ENCODE measurements at places on chromosomes 7 and 10.

DNA sequence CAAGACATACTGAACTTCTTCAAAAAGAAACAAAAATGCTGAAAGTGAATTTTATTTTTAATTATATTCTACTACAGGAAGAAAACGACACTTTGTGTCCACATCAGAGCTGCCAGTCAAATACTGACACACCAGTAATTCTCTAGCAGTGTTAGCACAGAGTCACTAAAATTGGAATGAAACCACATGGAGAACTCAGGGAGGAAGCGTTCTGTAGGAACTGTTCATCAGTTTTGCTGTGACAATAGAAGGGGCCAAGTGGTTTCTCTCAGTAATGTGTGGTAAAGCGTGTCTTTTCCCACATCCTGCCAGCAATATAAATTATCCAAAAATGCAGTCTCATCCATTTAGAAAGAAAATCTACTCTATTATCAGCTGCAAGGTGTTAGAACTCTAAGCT lies 683.3 kb downstream of the GRM8 start:
- no peak for DNase-seq

DNA sequence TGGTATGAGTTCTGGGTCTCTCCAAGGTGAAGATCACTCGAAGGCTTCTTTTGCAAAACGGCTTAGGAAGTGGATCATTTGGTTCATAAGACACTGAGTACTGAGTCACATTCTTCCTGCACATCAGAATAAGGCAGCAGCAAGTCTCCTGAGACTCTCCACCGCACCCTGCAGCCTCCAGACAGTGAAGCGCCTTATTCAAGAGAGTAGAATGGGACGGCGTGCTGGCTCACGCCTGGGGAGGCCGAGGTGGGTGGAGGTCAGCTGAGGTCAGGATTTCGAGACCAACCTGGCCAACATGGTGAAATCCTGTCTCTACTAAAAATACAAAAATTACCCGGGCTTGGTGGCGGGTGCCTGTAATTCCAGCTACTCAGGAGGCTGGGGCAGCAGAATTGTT lies 70.3 kb downstream of the C10orf143 start:
- no peak for DNase-seq

DNA sequence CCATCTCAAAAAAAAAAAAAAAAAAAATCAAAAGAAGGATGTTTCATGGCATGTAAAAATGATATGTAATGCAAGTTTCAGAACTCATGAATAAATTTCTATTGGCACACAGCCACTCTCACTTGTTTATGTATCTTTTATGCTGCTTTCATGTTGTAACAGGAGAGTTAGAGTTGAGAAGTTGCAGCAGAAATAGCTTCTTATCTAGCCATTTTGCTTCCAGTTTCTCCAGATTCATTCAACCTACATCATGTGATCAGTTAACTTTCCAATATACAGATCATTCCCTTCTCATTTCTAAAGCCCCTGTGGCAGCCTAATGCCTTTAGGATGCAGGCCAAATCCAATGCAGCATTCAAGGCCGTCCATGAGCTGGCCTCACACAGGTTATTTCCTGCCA lies 30.4 kb downstream of the ZNF786 start:
- no peak for DNase-seq

GRCh38 chr7:46459942-46460341 lies 538.9 kb upstream of the IGFBP3 start:
- DNase-seq, result no peak

GRCh38 chr10:125773687-125774543 lies 1.7 kb downstream of the MMP21 start:
- DNase-seq, result no peak

DNA sequence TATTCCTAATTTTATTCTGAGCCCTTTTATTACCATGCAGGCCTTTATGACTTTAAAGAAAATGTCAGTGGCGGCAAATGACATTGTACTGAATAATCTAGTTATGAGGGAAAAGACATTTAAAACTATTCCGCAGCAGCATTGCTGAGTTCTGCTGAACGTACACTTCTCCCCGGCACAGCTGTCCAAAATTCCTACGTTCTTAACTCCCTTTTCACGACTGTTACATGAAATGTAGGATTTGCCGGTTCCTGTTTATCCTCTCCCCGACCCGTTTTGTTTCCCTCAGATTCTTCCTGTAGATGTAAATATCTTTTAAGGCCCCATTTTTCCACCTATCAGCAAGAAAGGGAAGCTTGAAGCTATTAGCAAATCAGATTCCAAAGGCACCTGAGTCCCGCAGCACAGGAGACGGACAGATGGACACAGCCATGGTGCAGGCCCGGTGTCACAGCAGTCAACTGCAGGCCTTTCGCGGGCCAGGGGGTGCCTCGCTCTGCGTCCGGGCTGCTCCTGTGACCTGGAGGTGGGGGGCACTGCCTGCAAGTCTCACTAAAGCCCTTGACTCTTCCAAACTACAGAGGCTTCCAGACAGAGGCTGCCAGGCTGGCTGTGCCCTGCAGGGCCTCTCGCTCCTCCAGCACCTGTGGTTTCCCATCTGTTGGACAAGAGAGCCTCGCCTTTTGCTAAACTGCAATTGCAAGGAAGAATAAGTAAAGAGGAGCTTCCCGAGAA lies 485.0 kb upstream of the MGMT start:
- DNase-seq, result no peak

GRCh38 chr10:7915923-7916536 lies 97.7 kb downstream of the TAF3 start:
- DNase-seq, result no peak

- DNase-seq, result no peak
Measured at GRCh38 chr10:110382695-110383094, 78.0 kb upstream of the SMNDC1 start.

GRCh38 chr7:15643000-15643705 lies 43.3 kb downstream of the MEOX2 start:
- DNase-seq, result no peak

DNA sequence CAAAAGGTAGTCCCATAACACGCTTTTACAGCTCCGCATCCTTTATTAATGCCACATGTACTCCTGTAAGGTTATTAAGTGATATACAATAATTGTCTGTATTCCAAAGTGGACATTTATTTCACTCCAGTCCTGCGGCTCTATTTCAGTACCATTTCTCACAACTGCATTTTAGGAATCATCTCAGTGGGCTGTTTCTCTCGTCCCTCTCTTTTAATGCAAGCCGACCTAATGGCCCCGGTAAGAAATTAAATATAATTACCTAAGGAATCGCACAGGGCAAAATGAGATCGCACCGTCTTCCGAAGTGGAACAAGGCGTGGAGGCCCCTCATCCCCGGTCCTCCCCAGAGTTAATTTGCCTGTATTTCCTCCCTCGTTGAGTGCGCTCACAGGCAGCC lies 216.5 kb downstream of the RAB11FIP2 start:
- no peak for DNase-seq

GRCh38 chr7:130133029-130133782 lies 62.9 kb downstream of the KLHDC10 start:
- peak; percentile 52 for DNase-seq

DNA sequence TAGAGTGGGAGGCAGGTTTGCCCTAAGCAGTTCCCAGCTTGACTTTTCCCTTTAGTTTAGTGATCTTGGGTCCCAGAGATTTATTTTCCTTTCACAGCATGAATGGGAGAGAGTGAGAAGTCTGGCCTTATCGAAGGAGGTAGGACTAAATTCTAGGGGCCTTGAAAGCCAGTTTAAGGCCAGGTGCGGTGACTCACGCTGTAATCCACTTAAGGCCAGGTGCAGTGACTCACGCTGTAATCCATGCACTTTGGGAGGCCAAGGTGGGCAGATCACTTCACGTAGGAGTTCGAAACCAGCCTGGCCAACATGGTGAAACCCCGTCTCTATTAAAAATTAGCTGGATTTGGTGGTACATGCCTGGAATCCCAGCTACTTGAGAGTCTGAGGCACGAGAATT lies 392.2 kb downstream of the ACTR3B start:
- DNase-seq, result no peak

- DNase-seq, result peak; percentile 47
Measured at GRCh38 chr10:22334414-22335172, 10.7 kb upstream of the SPAG6 start.

GRCh38 chr7:128037081-128037480 lies 5.8 kb upstream of the LRRC4 start:
- no peak for DNase-seq

DNA sequence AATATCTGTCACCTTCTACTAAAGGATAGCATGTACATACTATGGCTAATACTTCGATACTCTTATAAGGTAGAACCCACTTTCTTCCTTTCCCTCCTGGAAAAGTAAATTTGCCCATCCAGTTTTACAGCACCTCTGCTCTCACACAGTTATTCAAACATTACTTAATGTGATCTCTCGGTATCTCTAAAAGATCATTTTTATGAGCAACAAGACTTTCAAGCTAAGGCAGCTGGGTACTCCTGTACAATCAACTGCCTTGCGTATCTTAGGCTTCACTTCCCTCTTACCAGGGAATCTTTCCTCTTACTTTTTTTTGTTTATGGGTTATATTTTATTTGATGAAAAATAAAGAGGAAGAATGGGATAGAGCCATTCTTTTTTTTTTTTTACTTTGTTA lies 26.5 kb upstream of the TLL2 start:
- DNase-seq, result no peak

- no peak for DNase-seq
Measured at GRCh38 chr10:115321360-115321759, 228.2 kb downstream of the ATRNL1 start.

- no peak for DNase-seq
Measured at GRCh38 chr10:113099431-113100183, 149.6 kb downstream of the TCF7L2 start.

DNA sequence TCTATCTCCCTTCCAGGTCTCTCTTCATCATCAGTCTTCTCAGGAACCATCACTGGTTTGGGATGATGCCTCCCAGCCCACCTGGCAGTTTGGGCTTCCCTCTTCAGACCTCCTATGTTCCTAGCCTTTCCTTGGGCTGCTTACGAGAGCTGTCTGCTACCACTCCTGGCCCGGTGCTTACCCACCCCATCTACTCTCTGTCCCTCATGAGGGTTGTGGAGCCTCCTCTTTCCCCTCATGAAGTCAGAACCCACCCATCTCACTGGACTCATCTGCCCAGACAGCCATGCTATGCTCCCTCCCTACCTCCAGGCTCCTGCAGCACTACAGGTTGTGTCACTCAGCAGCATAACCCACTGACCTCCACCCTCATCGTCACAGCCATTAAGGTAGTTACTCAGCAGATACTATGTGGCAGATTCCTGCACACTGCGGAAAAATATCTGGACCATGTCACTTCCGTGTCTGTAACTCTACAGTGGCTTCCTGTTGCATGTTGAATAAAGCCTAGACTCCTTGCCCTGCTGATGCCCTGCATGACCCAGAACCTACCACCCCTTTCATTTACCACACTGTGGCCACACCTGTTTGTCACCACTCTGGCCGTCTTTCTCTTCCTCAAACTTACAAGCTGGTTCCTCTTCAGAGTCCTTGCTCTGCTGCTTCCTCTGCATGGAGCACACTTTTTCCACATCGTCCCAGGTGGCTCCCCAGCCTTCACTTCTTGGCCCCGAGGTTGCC lies 2.0 kb downstream of the DBNL start:
- DNase-seq, result no peak

DNA sequence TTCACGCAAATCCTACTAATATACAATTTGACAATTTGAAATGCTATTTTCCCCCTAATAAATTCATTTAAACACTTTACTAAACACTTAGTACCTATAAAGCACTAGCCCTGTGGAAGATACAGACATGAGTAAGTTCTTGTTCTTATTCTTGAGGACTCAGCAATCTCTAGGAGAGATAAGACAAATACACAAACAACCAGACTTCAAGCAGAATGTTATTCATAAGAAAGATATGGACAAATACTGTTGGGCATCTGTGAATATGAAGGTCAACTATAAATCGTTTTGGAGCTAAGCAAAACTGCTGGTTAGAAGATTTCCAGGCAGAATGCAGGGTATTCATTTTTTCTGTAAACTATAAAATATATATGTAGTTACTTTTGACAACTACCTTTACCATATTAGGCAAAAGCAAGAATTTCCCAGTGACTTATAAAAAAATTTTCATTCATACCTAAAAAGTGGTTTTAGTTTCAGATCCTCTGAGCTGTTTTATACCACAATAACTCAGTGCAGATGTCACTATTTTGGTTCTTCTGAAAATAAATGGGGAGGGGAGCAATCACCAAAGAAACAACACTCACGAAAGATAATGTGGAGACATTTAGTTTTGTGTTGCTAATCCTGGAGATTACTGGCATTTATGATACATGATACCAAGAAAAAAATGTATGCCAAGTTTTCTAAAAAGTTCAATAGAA lies 3.8 kb downstream of the VPS41 start:
- DNase-seq, result no peak

GRCh38 chr7:147984265-147984664 lies 606.3 kb upstream of the C7orf33 start:
- no peak for DNase-seq

DNA sequence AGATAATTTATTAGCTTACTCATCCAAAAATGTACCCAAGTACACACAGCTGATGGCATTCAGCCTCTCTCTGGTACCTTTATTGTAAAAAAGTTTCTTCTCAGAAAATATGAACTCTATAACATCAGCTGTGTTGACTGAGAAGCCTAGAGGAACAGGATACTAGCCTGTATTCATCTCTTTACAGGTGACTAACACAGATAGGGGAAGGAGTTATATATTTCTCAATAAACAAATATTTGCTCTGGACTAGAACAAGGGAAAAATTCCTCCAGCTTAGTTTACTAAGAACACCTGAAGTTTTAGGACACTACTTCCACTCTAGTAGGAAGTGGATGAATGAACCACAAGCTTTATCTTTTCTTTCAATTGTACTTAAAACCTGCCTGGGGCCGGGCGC lies 67.8 kb downstream of the ZNF248 start:
- DNase-seq, result no peak

GRCh38 chr10:64261092-64261491 lies 739.9 kb downstream of the REEP3 start:
- peak; percentile 11 for DNase-seq

GRCh38 chr7:5694221-5694754 lies 87.2 kb downstream of the RNF216 start:
- DNase-seq, result no peak

DNA sequence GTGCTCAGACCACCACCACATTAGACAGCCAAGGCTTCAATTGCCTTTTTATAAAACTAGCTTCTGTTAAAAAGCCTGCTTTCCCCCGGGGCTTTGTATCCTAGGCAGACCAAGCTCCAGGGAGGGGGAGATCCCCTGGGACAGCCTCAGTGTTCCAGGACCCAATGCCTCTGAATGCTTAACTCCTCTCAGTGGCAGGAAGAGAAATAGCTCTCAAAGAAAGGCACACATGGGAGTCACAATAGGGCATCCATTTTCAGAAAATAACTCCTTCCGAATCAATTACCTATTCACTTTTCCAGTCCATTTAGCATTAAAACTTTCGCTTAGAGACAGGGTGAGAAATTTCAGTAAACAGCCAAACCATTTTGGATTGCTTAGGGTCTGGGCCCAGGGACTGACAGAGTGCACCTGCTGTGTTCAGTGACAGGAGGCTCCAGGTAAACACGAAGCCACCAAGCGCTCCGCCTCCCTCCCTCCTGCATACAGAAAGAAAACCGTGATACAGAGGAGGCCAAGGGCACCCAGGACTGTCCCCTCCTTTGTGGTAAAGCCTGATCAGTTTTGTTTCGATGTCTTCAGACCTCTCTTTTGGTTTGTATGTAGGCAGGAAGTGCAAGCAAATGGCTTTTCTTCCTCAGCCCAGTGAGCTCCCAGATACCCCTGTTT lies 599.7 kb downstream of the KCNMA1 start:
- DNase-seq, result no peak

GRCh38 chr7:29296421-29296820 lies 101.8 kb downstream of the CHN2 start:
- no peak for DNase-seq

GRCh38 chr7:141709749-141710148 lies 1.6 kb downstream of the WEE2 start:
- no peak for DNase-seq

GRCh38 chr7:2864204-2864985 lies 20.3 kb upstream of the GNA12 start:
- no peak for DNase-seq

Measured in large intestine (tissue), 12 donors.